SK-N-DZ (cell line): ENCODE measurements at places on chromosomes 7 and 10.

GRCh38 chr7:18250133-18250532 is 222.5 kb upstream of the PRPS1L1 start:
- no peak for DNase-seq

- DNase-seq: no peak
These were observed 26.4 kb downstream of the KIF11 start for GRCh38 chr10:92619368-92619767.

DNA sequence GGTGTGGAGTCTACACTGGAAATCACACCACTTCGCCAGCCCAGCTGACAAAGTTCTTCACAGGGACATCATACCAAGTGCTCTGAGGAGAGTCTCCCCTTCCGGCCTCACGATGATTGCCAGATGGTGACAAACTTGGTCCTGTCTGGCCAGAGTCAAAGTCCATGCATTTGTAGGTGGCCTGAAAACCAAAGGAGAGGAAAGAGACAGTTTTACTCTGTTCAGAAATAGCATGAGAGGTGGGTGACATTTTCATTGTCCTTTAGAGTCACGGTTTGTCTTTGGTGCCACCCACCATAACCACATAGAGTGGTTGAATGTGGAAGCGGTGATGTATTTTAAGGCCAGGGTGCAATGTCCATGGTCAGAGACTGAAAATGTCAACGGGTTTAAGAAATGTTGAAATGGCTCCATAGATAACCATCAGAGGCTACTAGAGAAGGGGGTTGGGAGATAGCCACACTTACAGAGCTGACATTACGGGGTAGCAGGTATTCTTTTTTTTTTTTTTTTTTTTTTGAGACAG is 33.0 kb downstream of the BTBD16 start:
- no peak for DNase-seq

- DNase-seq: peak; percentile 2
These were observed 42.5 kb downstream of the MRC1 start for GRCh38 chr10:17851611-17852010.

DNA sequence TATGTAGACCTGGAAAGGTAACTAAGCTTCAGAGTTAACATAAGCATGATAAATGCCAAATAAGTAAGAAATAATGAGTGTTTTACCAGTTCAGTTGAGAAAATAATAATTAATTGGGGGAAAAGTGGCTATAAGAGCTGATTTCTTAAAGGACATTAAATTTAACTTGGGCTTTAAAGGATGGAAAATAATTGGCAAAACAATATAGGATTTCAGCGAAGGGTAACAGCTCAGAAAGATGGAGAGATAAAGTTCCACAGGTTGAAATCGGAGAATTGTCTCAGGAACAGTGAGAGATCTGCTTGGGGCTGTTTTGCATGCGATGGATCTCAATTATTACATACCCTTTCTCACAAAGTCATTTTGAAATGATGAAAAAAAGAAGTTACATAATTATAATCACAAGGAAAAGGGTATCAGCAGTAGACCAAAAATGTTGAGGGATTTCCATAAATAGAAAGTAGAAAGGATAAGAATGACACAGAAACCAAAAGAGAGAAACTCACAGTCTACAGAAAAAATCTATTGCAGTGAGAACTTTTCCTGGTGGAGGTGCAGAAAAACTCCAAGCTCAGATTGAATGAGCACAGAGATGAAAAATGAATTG is 40.1 kb upstream of the ITGB8 start:
- DNase-seq: no peak

GRCh38 chr10:77104459-77104980 is 533.1 kb downstream of the KCNMA1 start:
- no peak for DNase-seq

DNA sequence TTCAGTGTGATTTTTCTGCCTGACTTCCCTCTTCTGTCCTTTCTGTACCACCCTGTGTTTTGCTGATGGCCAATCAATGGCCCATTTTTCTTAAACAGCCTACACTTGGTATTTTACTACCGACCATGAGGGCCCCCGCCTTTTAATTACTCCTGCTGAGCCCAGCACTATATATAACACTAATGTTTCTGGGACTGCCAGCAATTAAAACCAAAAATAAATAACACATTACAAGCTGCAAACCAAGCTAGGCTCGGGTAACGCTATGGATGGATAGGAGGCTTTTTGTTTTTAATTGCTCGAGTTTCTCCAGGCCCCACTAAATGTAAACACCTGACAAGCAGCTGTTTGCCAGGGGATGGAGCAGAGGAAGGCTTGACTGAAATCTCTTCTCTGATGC is 915.4 kb upstream of the AUTS2 start:
- DNase-seq: peak; percentile 15

DNA sequence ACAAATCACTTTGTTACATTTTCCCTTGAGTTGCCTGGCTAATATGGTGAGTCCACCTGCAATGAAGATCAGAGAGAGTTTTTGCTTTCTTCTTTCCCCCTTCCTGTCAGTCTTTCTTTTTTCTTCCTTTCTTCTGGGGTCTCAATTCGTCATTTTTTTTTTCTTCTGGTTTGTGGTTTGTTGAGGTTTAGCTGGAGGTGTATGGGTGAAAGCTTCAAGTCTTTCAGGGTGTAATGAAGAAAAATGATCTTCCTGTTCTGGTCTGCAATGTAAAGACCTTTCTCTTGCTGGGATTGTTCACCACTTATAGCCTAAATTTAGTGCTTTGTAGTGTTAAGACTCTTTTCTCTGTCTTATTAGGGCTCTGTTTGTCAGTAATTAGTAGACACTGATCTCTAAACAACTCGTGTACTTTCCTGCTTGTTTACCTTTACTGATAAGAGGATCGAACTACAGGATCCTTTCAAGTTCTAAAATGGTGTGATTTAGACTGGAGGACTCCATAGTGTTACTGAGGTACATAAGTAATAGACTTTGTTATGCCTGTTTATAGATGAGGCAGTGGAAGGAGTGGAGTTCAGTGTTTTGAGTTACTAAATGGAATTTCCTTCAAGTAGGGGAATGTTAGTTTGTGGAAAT is 129.1 kb downstream of the SUGCT start:
- no peak for DNase-seq

GRCh38 chr10:12690525-12691126 is 310.9 kb downstream of the CCDC3 start:
- DNase-seq: no peak

DNA sequence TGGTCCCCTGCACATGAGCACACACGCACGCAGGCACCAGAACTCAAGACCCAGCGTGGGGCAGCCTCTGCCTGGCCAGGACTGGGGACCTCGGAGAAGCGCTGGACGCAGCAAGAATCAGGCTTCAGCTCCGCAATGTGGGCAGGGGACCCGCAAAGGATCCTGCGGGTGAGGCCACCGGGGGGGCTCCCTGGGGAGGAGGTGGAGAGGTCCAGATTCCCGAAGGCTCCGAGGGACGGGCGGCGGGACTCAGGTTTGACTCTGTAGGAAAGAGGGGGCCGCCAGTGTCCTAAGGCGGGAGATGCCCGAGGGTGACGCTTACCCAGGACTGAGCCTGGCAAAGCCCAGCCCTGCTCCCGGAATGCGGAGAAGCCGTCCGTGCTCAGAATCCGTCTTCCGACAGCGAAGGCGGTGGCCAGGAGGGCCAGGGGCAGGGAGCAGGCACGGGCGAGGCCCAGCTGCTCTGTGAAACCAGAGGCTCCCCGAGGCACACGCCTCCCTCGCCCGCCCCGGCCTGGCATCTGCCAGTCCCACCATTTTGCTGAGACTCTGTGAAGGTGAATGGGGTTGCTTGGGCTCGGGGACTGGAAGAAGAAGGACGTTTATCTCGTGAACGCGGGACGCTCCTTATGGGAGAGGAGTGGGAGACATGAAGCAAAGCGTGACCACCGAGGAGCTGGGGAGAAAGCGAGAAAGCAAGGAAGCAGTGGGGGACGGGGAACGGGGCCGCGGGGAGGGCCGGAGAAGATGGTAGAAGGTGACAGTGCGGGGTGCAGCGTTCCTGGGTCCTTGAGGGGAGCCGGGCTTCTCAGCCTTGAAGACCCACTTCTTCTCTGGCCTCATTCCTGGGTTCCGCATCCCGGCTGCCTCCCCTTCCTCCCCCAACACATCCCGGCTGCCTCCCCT is 489.2 kb downstream of the PTPRN2 start:
- DNase-seq: no peak

DNA sequence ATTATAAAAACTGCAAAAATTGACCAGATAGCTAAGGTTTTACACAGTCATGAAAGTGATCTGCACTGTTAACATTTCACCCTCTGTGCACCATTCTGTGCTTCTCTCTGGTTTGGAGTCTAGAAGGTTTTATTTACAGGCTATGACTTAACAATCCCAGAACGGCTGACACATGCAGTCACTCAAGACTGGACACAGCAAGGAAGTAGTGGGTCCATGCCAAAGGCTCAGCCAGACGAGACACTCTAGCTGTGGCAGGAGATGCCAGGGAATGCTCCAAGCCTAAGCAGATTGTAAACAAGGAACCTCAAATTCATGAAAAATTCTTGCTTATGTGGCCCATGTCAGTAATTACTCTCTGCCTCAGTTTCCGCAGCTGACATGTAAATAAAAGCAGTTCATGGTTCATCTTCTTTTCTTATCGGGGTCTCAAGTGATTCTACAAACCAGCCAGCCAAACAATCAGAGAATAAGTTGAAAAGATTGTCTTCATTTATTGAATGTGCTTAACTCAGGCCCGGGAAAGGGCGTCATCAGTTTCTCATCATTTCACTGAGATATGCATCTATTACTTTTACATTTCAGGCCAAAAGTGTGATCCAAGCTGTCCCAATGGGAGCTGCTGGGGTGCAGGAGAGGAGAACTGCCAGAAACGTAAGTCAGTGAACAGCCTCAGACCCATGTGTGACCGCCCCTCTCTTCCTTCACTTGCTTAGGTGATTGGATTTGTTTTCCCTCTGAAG is 132.1 kb downstream of the EGFR start:
- no peak for DNase-seq

DNA sequence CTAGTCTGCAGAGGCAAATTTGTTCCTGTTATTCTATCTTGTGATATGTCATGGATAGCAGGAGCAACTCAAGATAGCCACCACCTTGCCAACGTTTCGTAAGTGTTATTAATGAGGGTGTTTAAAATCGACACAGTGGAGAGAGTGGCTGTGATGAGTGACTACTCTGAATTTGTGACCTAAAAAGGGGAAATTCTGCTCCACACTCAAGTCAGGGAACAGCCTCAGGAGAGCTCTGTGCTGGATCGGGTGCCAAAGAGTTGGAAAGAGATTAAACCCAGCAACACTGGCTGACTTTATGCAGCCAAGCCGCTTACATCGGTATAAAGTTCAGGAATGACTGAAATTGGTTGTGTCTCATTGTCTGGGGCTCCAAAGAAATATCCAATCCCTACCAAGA is 9.5 kb downstream of the TACC2 start:
- DNase-seq: no peak

DNA sequence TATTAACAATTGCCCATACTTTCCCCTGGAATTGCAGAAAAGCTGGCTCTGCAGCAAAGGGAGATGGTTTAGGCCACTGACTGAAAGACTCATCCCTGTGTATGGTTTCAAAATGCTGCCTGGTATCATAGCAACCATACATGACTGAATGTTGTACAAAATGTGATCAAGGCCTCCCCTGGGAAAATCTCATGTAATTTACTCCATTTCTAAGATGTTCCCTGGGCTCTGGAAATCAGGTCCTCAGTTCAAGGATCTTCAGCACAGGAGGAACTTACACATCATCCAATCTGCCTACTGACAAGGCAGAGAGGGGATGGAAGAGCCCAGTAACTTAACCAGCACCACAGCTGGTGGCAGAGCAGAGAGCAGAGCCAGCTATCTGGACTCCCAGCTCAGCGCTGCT is 111.8 kb downstream of the JAZF1 start:
- peak; percentile 96 for DNase-seq

DNA sequence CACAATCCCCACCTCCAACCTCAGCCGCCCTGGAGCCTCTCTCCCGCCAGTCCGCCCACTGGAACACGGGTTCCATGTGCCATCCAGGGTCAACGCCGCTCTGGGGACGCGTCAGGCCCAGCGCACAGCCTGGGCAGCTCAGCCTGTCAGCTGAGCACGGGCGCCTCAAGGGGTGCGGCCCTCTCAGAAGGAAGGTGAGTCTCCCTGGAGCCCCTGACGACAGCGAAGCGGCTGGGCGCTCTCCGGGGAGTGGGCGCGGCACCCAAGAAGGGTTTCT is 1.2 kb upstream of the SLC18A3 start:
- peak; percentile 49 for DNase-seq

DNA sequence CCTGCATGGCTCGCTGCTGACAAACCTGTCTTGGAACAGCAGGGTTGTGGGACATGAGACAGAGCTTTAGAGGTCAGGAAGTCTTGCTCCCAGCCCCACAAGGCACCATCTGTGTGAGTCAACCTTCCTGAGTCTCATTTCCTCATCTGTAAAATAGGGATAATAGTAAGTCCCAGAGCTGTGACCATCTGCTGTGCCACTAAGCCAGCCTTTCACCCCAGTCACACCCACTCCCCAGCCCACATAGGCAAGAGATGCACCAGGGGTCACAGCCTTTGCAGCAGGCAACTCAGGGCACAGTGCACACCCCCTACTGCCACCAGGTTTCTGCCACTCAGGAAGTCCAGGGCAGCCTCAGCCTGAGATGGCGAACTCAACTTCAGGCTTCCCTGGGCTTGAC is 29.4 kb upstream of the CDH23 start:
- no peak for DNase-seq

GRCh38 chr10:78513986-78514385 is 480.3 kb downstream of the RPS24 start:
- DNase-seq: no peak

DNA sequence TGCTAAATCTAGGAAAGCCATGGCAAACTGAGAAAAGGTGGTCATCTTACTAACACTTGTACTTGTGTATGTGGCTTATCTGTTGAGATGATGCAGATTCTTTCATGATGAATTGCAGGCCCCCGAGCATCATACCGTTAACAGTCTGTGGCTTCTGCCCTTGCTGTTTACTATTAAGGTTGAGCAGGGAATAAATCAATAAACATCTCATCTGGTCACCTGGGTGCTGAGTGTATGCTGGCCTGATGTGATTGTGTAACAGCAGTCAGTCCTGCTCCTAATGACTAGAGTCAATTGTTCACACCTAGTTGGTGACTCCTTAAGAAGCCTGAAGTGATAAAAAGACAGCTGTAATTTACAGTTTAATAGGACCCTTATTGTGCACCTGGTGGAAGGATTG is 8.3 kb upstream of the GNAT3 start:
- DNase-seq: peak; percentile 76

DNA sequence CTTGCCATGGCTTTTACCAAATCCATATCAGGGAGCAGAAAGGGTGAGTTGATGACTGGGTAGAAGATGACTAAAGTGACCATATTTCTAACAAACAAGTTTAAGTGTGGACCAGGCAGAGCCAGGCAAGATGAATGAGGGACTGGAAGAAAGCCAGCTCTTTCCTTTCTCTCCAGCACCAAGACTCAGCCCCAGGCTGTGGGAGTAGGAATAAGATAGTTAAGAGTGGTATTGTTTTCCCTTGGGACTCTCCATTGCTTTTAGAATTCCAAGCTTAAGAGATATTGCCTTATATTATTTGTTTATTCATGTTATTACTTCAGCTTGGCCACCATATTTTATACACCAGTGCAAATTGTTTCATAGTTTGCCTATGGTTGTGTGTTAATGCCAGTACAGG is 28.8 kb upstream of the TSPAN33 start:
- no peak for DNase-seq
